ENCODE measurements at places on chromosomes 5 and 9.

GRCh38 chr9:5438301-5439162 lies 807 bp upstream of the PLGRKT start:
- peak; percentile 13 for DNase-seq

DNA sequence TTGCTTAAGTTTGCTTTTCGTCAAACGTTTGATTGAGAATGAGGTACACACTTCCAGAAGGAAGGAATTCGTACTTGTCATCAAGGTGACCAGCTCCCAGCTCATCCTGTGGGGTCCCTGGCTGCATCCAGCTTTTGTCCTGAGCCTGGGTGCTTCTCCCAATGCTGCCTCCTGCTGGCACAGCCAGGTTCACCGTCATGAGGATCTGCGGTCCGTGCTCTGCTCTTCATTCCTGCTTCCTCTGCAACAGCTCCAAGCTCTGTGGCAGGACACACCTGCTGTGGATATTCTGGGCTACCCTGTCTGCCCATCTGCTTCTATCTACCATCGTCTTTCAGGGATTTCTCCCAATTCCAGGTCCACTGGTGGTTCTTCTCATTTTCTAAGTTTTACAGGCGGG lies 13.3 kb upstream of the UBE2QL1 start:
- DNase-seq, result no peak

GRCh38 chr9:121868626-121869025 lies 217.2 kb downstream of the DAB2IP start:
- DNase-seq, result no peak

- no peak for DNase-seq
Measured at GRCh38 chr9:112699230-112699629, 18.7 kb downstream of the INIP start.

- no peak for DNase-seq
Measured at GRCh38 chr9:111052791-111053190, 14.5 kb upstream of the LPAR1 start.

DNA sequence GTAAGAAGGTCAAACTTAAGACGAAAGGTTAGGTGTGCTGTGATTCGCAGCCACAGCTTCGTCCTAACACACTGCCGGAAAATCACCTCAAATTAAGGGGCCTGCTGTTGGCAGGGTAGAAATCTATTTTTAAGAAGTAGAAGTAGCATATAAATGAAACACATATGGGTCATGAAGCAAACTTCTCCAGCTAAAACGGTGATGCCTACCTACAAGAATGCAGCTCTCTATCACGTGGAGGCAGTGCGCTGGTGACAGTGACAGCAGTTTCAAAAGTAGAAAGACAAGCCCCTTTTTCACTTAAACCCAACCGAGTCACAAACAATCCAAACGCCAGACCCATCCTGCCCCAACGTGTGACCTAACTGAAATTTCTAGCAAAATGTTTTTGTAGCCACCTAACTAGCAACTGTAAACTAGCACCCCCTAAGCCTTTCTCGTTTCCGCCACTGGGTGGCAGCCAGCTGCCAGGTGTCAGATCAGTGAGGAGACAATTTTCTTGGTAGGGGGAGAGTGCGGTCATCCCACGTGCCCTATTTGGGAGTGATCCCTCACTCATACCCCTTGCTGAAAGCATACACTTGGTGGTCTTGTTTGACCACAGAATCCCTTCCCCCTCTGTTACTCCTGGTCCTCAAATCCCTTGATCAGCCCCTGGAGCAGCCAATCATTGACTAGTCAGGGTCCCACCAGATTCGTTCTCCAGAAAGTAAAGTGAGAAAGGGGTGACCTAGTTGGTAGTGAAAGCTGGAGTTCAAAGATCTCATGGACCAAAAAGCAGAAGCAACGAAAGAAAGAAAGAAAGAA lies 71.8 kb upstream of the MAMDC2 start:
- DNase-seq, result peak; percentile 16

Measured in activated T-cell treated with anti-CD3 and anti-CD28 coated beads for 1 hour (primary cell).